Erythroblast (primary cell): ENCODE measurements at places on chromosomes 7 and 10.
A peak's percentile ranks its signal among the peaks of the same experiment; 100 is the strongest.

DNA sequence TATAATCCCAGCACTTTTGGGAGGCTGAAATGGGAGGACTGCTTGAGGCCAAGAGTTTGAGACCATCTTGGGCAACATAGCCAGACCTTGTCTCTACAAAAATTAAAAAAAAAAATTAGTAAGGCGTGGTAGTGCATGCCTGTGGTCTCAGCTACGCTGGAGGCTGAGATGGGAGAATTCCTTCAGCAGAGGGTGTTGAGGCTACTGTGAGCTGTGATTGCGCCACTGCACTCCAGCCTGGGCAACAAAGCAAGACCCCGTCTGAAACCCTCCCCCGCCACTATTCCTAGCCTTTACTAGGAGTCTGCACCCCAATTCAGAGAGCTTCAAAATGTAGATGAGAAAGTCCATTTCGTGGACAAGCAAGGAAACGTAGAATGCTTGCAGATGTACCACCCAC lies 95.2 kb downstream of the PRPF18 start:
- no peak for DNase-seq

DNA sequence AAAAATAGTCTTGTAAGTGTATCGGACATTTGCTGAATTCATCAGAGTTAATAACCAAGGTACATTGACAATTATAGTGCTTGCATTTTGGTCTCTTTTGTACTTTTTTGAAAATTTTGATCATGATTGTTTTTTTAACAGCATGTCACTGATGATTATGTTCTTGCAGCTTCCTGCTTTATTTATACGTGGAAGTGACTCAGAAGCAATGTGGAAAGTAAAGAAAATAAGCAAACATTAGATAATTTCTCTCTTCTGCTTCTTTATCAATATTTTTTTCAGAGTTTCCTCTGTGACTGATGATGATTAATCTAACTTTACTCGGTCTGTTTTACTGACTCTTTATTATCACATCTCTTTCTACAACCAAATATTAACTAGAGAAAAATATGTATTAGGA lies 1351.9 kb downstream of the REEP3 start:
- no peak for DNase-seq

- DNase-seq = peak; percentile 72
Measured at GRCh38 chr10:50593523-50594376, 30.0 kb downstream of the SGMS1 start.

DNA sequence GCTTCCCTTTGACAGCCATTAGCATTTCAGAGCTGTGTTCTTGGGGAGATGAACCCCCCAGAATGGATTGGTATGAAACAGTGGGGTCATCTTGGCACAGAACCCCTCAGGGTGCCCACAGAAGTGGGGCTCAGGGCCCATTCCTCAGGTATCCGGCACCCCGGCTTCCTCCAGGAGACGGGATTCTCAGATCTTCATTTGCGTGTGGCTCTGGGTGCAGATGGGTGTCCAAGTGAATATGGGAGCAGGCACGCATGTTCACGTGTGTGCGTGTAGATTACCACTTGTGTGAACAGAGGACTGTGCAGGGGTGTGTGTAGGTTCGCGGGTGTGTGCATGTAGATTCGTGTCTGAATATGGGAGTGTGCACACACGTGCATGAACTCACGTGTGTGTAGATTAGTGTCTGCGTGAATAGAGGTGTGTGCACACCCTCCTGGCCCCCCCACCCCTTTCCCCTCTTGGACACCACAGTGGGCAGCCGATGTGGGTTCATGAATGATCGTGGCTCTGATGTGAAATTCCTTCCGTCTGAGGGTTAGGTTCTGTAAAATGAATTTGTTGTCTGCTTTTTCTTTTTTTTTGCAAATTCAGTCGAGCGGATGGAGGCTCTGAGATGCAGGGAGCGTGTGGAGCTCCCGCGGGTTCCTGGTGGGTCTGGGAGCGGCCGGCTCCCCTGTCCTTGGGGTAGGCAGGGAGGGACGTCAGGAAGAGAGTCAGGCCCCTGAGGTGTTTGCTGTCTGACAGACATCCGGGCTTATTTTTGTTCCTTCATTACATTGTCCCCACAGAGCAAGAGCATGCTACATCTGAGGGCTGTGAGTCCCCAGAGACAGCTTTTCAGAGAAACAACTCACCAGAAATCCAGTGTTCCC lies 7.4 kb downstream of the ELFN1 start:
- no peak for DNase-seq

- no peak for DNase-seq
Measured at GRCh38 chr10:4035599-4035945, 250.6 kb upstream of the KLF6 start.

- DNase-seq = no peak
Measured at GRCh38 chr10:126375926-126376554, 12.2 kb downstream of the ADAM12 start.

DNA sequence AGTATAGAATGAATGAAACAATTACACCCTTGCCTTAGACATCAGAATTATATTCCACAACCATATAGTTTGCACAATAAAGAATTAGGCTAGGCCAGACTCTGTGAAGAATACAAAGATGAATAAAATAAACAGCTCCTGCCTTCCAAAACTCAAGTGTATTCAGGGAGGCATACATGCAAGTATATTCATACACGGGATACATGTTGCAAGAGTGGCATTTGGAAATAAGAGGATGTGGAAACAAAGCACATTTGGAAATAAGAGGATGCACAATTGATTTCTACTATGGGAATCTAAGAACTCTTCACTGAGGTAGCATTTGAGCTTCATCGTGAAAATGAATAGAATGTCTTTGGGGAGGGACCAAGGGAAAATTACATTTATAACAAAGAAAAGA lies 27.0 kb upstream of the TMEM26 start:
- no peak for DNase-seq

DNA sequence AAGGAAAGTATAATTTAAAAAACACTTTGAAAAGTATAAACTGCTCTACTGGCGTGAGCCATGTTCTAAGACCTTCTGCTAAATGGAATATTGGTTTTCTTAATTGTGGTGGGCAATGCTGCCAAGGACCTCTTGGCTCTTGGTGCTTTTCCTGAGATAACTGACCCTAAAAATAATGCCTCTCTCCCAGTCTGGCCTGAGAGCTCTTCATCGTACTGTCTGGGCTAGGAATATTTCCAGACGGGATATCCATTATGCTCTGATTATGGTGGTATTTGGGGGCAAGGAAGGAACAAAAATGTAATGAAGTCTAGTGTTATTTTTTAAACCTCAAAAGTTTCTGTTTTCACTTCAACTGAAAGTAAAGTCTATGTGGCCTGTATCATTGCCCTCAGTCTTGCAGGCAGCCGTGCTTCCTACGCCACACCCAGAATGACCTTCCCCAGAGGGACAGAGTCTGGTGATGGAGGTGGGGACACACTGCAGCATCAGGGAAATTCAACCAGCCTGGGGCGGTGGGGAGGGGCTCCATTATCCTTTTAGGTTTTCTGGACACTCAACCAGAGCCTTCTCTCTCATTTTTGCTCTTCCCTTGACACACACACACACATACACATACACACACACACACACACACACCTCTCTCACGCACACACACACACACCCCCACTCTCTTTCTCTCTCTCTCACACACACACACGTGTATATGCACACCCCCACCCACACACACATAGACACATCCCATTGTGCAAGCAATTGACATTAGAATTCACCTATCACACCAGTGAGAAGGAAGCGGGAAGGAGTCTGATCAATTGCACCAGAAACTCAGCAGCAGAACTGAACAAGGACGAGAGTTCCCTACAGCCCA lies 99.6 kb downstream of the LRRC18 start:
- DNase-seq = no peak

DNA sequence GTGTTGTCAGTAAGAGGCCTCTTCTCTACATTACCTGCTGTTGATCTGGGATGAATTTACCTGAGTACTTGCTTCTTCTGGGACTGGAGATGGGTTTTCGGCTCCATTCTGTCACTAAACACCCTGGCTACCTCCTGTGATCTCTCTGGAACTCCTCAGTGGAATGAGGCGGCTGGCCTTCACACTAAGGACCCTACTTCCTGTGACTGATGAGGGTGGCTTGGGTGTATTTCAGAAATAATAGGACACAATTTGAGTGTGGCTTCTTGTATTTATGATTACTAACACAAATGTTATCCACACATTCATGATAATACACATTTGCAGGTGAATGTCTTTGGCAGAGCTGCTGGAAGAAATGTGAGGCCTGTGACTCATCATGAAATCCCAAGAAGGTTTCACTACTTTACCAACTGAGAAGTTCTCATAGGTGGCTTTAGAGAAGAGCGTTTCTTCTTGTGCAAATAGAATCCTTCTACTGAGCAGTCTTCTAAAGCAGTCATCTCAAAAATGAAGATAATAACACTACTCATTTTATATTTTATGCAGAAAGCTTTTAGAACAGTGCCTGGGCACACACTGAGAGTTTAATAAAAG lies 21.3 kb upstream of the EVX1 start:
- no peak for DNase-seq

GRCh38 chr7:36404639-36405408 lies 15.2 kb downstream of the ANLN start:
- peak; percentile 60 for DNase-seq
